ENCODE measurements at places on chromosomes 3 and 15.

GRCh38 chr15:96327155-96327741 is 3.3 kb upstream of the NR2F2 start:
- DNase-seq, result no peak

DNA sequence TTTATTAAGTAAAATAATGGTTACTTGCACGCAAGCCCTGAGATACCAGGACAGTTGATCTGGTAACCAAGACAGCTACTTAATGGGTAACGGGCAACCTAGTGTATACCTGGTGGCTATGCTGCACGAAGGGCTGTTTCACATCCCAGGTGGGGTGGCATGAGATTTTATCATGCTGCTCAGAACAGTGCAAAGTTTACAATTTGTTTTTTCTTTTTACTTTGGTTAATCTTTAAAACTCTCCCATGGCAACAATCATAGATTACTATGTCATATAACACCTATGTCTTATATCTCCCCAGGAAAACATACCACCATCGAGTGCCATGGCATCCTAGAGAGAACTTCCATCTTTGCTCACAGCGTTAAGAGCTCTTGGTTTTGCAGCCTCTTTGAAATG is 32.2 kb upstream of the SLC28A1 start:
- DNase-seq, result no peak

DNA sequence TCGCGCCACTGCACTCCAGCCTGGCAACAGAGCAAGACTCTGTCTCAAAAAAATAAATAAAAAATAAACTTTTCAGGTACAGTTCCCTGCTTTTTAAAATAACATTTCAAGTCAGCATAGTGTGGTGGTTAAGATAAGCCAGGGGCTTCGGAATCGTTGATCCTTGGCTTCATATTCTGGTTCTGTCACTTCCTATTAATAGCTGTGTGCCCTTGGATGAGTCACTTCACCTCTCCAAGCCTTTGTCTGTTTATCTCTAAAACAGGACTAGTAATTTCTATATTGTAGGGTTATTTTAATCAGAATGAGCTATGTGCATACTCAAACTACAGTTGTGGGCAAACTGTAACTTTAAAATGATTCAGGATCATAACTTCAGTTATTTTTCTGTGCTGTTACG is 53.8 kb upstream of the SENP5 start:
- DNase-seq, result no peak

- no peak for DNase-seq
Observed at GRCh38 chr15:57634290-57634689, 42.6 kb downstream of the MYZAP start.

DNA sequence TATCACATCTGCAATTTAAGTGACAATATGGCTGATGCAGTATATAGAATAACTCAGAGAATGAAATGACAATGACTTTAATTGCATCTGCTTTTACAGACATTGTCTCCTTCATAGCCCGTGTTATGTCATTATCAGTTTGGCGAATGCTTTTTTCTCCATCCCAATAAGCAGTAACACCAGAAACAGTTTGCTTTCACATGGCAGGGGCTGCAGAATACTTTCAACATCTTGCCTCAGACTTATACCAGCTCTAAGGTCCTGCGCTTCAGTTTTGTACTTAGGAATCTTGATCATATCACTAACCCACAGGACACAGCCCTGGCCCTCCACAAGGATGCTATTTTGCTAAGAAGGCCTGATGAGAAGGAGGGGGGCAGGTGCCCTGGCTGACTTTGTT is 49.9 kb upstream of the SPESP1 start:
- no peak for DNase-seq

DNA sequence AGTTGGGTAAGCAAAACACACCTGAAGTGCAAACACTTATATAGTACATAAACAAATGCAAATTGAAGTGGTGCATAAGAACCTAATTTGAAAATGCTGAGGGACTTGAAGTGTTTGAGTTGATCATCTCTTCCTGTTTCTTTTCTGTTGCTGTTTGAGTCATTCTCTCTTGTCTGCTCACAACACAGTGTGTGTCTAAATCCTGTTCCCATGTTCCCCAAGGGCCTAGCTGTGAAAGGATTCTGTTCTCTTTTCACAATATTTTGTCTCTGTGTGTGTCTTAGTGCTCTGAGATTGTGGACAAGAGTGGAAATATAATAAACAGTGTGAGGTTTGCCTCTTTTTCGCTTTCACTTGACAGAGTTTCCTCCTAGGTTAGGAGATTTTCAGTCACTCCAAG is 6.1 kb downstream of the CD96 start:
- DNase-seq, result no peak

DNA sequence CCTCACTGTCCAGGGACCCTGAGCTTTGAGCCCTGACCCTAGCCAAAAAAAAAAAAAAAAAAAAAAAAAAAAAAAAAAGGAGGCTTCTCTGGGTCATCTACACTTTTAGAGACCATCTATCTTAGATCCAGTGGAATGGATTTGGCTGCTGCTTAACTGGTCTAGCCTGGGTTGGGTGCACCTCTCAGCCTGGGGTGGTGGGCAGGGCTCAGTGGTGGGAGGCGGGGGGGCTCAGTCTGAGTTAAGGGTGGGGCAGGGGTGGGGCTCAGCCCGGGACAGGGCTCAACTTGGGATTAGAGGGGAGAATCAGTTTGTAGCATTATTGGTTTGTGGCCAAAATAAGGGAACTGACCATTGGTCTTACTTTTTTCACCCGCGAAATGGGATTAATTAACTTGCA is 139.2 kb downstream of the TPRA1 start:
- no peak for DNase-seq

- DNase-seq, result no peak
Observed at GRCh38 chr15:72835294-72835890, 51.8 kb upstream of the ADPGK start.

- no peak for DNase-seq
Observed at GRCh38 chr15:73116164-73116563, 63.9 kb downstream of the NEO1 start.

DNA sequence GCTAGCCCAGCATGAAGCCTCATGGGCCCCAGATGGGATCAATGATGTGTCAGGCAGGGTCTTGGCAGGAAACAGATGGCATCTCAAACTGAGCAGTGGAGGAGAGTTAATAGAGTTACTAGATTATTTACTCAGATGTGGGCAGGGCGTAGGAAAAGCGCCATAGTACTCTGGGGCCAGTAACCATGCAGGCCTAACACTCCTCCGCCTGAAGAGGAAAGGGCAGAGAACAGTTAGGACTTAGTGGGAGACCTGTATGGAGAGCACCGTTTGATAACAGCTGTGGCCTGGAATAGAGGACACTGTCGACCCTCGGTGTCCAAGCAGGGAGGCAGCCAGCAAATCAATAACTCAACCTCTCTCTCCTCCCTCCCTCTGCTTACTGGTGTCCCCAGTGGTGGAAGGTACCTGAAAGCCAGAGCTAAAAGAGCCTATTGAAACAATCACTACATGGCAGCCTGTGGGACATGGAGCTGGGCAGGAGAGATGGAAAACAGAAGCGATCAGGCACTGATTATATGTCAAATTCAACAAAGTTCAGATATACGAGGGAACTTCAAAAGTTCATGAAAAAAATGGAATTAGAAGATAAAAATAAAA is 111.4 kb upstream of the CCNL1 start:
- DNase-seq, result no peak

- DNase-seq, result no peak
Observed at GRCh38 chr3:195809291-195809785, 2.4 kb downstream of the MUC4 start.

DNA sequence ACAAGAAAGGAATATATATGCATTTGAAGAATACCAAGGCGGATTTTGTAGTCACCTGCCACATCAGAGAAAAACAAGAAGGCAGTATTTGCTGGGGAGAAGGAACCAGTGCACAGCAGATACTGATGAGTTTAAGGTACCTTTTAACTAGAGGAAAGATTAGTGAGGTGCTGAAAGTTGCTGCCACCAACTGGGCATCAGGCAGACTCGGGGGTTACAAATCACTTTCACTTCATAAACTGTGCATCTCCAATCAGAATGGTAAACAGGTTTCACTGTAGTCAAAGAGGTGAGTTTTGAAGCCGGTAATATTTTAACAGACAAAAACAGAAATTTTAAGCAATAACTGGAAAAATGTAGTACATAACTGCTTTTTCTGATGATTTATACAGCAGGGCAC is 4.1 kb downstream of the FBN1 start:
- DNase-seq, result no peak

GRCh38 chr3:179182902-179183301 is 34.7 kb downstream of the PIK3CA start:
- DNase-seq, result no peak

- no peak for DNase-seq
Observed at GRCh38 chr15:44489464-44489863, 47.5 kb upstream of the EIF3J start.

DNA sequence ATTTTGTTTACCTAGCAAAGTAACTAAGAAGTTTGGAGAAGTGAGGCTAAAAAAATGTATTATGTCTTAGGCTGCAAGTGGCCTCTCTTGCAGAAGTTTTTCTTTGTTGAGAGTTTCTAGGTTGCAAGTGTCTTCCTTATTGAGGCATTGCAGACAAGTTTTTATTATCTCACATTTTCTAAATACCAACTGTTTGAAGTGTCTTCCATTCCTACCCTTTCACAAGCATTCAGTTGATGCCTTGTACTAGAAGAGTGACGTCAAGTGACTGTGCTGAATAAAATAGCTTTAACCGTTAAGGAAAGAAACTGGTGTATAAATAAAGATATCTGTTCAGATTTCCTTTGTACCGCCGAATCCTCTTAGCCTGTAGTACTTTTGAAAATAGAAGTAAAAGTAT is 123.3 kb downstream of the ALCAM start:
- no peak for DNase-seq

- no peak for DNase-seq
Observed at GRCh38 chr15:51004103-51004551, 90.6 kb downstream of the TNFAIP8L3 start.

DNA sequence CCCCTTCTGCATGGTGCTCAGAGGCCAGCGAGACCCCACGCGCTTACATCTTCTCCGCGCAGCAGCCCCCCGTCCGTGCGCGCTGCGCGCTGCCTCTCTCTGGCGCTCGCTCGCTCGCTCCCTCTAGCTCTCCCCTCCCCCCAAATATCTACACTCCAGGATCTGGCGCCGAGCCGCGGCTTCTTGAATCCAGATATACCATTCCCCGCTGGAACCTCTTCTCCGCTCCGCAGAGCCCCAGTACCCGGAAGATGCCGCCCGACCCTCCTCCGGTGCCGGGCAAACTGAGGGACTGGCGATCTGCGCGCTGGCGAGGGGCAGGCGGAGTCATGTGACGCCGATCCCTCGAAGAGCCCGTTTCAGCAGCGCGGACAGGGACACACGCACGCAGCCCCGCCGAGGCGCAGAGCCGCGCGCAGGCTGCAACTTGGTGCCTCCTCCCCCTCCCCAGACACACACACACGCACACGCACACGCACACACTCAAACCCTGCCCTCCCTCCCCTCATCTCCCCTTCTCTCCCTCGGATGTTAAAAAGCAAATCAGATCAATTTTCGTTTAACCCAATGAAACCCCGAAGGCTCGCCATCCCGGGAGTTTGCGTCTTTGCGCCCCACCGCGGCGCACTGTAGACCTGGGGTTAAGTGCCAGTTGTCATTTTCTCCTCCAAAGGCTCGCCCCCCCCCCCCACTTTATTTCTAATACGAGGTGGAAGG is at the start of gene RASGRF1:
Gene RASGRF1, minus strand, starts transcription at position 294 of the 717 bp plus-strand sequence. Its CDS starts 282 bp downstream, at position 12.
- DNase-seq, result no peak

- no peak for DNase-seq
Observed at GRCh38 chr3:146134348-146135117, 26.5 kb downstream of the PLOD2 start.

DNA sequence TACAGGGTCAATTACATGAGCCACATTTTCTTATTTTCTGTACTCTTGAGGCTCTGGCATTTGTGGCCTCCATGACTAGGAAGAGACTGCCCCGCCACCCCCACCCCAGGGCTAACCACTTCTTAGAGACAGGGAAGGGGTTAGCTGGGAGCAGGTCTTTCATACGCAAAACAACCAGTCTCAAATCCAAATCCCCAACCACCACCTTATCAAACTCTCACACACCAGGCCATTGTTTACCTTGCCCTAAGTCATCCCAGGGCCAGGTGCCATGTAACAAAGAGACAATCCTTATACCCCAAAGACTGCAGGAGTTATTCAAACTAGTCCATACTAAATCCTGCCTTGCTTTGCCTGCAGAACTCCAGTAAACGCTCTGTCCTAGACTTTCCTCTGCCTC is 77.8 kb downstream of the B3GNT5 start:
- no peak for DNase-seq

GRCh38 chr3:30167541-30168011 is 438.8 kb upstream of the TGFBR2 start:
- no peak for DNase-seq

DNA sequence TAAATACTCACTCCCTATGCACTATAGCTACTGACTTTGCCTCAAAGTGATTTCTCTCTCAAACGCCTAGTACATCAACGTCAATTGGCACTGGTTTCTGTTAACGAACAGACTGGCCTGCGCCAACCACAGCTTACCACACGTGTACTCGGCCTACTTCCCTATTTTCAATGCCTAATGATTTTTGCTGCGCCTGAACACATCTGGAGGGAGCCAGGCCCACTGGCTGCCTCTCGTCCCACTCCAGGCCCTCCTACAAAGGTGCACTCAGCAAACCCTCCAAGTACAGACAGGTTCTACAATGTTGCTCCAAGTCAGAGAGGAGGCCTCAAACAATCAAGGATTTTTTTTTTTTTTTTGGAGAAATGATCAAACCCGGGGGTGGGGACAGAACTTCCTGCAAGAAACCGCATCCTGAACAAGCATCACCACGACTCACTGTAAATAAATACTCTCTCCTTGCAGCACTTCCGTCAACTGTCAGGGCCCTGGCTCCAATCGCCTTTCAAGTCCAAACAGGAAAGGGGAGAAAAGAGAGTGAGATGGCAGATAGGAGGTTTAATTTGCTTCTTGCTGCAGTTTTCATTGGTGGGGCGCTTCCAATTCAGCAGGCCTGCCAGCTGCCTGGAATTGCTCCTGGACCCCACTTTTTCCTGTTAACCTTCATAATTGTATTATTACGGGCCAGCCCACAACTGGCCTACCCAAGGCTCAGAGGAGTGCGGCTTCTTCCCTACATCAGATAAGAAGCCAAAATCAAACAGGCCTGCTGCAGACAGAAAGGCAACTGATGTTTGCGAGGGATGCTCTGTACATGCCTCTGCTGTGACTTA is 139.3 kb downstream of the FOXP1 start:
- peak; percentile 27 for DNase-seq

DNA sequence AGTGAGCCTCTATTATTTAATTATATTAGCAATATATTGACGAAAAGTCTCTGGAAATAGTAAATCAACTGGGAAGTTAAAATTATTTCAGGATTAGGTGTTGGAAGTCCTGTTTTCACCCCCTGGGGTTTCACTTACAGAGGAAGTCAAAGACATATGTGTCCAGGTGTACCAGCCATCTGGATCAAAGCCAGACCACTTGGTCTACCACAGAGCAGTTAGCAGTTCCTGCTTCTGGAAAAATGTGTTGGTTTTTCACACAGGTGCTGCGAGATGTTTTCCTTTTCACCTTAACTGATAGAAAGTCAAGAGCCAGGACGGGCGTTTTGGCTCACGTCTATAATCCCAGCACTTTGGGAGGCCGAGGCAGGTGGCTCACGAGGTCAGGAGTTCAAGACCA is 13.1 kb downstream of the MME start:
- no peak for DNase-seq

GRCh38 chr3:63076357-63076756 is 201.1 kb upstream of the CADPS start:
- DNase-seq, result no peak

GRCh38 chr3:159513444-159513843 is 475.2 kb upstream of the IL12A start:
- DNase-seq, result no peak

- no peak for DNase-seq
Observed at GRCh38 chr3:23709987-23710386, 95.8 kb upstream of the UBE2E1 start.

Measured in stimulated activated CD8-positive, alpha-beta memory T cell treated with anti-CD3 and anti-CD28 coated beads, Interleukin-7, amount 100 ng/mL, for 1 hour (primary cell).